Epithelial cell of esophagus (primary cell): ENCODE measurements at places on chromosomes 7 and 10.
A peak's percentile ranks its signal among the peaks of the same experiment; 100 is the strongest.

GRCh38 chr7:143049362-143049761, 2.8 kb upstream of the OR6V1 start:
- no peak for DNase-seq

GRCh38 chr10:44788147-44789129, 122.7 kb upstream of the TMEM72 start:
- DNase-seq: no peak

DNA sequence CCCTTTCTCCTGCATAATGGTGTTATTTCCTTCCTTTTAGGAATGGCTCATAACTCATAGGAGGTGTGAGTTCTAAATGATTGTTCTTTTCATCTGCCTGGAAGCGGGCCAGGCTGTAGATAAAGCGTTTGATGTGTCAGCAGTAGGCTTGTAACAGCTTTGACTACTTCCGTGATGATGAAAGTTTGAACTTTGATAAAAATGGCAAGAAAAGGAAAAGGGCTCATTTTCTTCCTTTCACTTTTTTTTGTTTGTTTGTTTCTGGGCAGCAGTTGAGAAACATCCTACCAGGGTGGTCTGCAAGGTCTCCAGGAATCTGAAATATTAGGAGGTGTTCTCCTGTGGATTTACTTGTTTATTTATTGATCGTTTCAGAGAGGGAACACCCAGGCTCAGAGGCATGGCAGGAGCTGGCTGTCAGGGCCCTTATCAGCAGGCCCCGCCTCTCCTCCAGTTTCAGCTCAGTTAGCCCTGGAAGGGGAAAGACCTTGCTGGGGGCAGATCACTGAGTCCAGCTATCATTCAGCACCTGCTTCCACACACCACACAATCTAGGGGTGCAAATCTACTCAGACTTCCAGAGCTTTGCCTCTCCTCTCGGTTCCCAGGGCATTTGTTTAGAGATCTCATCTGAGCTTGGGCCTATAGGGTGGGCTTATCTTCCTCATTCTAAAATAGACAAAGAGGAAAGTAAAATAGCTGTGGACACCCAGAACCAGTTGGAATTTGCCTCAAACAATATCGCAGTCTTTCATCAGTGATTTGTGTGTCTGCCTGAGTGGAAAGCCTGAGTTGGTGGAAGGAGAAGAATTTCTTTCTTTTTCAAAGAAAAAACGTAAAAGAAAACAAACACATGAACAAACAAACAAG, 130.9 kb downstream of the BMPER start:
- DNase-seq: peak; percentile 88

- peak; percentile 33 for DNase-seq
These were observed 50.8 kb downstream of the VOPP1 start for GRCh38 chr7:55521512-55521911.

DNA sequence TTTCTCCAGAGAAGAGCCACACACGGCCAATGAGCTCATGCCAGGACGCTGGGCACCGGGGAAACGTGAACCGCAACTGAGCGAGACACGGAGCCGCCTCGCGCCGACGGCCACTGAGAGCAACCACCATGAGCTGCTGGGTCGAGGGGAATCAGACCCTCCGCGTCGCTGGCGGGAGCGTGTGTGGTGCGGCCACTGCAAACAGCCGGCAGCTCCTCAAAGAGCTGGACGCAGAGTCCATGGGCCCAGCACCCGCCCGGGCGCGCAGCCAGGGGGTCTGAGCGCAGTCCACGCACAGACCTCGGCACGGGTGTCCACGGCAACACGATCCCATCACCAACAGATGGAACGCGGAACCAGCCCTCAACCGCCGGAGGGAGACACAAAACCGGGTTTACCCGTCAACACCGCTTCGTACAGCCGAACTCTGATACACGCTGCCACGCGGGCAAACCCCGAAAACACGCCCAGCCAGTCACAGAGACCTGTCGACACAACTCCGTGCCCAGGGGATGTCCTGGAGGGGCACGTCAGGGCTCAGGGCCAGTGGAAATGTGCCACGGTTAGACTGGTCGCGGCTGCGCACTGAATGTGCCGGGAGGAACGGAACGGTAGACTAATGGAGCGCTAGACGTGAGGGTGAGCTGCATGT, 147.1 kb downstream of the ELFN1 start:
- no peak for DNase-seq

DNA sequence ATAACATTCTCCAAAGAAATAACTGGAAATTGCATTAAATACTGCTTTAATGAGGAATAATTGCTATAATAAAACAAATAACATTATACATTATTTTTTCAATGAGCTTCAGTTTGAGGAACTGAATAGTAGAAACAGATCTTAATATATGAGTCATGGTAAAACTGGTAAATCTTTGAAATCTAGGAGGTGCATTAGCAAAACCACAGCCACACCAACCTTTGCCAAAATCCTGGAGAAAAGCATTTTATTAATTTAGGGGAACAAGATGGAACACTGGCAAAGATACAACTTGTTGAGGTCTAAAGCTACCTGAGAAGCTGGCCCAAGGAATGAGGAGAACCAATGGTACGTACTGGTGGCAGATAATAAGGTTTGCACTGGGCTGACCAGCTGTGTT, 5.4 kb upstream of the ASL start:
- DNase-seq: no peak

GRCh38 chr10:34808801-34809745, 6.0 kb downstream of the PARD3 start:
- peak; percentile 43 for DNase-seq

GRCh38 chr7:30048582-30048981, 20.4 kb downstream of the PLEKHA8 start:
- no peak for DNase-seq
